ENCODE measurements at places on chromosomes 2 and 18.

GRCh38 chr2:196944570-196944969 is 18.1 kb upstream of the PGAP1 start:
- no peak for DNase-seq

- DNase-seq = no peak
Observed at GRCh38 chr2:113898081-113898480, 8.2 kb downstream of the ACTR3 start.

- no peak for DNase-seq
Observed at GRCh38 chr2:30784682-30785081, 22.6 kb downstream of the CAPN13 start.

- DNase-seq = peak; percentile 2
Observed at GRCh38 chr2:218516614-218517013, 51.5 kb downstream of the USP37 start.

- DNase-seq = no peak
Observed at GRCh38 chr18:59273759-59274532, 692 bp upstream of the RAX start.

DNA sequence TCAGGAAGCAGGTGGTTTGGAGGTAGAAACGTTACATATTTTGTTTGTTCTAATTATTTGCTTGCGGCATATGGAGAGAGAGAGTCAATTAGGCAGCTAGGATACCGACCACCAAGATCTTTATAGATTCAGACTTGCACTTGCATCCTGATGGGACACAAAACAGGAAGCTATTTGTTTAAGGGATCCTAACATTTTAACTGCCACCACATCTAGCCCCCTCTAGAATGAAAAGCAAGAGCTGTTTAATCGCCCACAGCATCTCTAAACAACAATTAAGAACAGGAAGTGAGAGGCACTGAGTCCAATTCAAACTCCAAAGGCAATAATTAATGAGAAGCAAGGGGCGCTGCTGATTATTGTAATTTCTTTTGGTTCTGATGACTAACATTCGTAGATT is 182.0 kb upstream of the LINC00305 start:
- DNase-seq = no peak

- DNase-seq = no peak
Observed at GRCh38 chr2:44869761-44870160, 71.7 kb upstream of the SIX3 start.

DNA sequence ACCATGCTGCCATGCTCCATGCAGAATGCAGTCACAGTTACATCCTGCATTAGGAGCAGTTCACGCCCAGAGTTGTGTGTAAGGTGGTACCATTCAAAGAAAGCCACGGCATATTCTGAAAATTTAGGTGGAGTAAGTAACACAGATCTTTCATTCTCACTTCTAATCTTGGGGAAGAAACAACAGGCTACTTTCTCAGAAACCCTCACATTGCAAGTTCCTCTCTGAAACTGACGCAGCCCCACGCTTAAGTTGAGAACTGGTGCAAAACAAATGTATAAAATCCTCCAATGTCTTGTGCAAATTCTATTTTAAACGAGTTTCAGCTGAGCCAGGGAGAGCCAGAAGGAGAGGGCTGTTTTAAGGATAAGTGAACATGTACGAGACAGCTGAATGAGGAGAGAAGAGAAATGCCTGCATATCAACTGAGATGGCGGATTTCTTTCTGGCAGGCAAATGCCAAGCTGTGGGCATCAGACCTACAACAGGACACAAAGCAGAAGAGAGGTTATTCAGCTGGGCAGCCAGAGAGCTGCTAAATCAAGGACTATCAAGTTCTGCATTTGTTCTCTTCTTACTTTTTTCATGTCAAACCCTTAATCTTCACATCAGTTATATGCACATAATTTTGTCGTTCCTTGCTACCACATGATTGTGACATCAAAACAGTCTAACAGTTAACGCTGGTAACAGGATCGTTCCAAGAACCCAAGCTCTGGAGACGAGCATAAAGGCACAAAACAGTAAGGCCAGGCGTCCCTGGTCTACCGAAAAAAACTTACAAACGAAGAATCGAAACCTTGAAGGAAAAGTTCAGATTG is 6.4 kb downstream of the ARL4C start:
- DNase-seq = no peak

DNA sequence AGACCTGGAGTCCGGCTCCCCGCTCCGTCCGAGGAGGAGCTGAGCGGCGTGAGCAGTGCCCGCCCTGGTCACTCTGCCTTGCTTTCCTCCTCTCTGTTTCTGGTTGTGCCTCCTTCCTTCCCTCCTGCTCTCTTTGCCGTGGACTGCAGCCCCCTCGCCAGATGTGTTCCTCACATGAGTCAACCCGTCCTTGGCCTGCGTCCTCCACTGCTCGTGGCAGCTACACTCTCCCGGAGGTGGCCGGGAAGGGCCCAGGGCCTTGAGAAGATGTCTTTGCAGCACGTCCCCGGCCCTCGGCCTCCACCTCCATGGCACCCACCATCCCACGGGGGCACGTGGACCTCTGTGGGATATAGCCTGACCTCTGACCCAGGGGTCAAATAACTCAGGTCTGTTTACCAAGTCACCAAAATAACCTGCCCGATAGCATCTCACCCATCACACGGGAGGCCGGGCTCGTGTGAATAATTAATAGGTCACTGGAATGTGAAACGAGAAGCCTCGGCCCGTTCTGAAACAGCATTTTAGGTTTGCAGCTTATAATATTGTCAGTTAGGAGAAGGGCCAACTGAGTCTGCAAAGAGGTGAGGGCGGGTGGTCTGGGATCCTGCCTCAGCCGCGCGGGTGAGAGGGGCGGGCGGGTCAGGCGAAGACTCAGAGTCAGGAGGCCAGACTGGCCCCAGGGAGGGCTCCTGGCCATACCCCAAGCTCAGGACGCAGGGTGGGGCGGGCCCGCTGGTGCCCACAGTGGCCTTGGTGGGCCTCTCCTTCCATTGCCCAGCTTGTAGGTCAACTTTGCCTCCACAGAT is 42.6 kb downstream of the NFATC1 start:
- no peak for DNase-seq
